Posterior vena cava (tissue), 2 donors: ENCODE measurements at places on chromosomes 16 and 17. TPM values are rescaled to one million over a fixed set of nuclear protein-coding genes. Genes with fewer than 3 reads are reported as not detected.

NXN gene
- total RNA-seq, result 46.3 TPM

ZBTB4 gene
- total RNA-seq, result 67.9 TPM

CORO6 gene
- total RNA-seq, result 31.6 TPM

EZH1 gene
- 53.5 TPM for total RNA-seq

CAPN15 gene
- total RNA-seq, result 23.3 TPM

HYDIN gene
- 3.5 TPM for total RNA-seq

CDR2L gene
- total RNA-seq, result 26.0 TPM

CYB561 gene
- 26.2 TPM for total RNA-seq

BIRC5 gene
- total RNA-seq, result 1.7 TPM

CX3CL1 gene
- total RNA-seq, result 36.2 TPM

NDUFAB1 gene
- total RNA-seq, result 61.0 TPM

CCDC102A gene
- total RNA-seq, result 18.3 TPM

CHST5 gene
- not detected for total RNA-seq

CCL22 gene
- 0.19 TPM for total RNA-seq

TBC1D3I gene
- total RNA-seq, result not detected

CCDC182 gene
- total RNA-seq, result not detected

- DNase-seq, result no peak
Measured at GRCh38 chr16:12942861-12943260, 41.5 kb downstream of the SHISA9 start.

DNA sequence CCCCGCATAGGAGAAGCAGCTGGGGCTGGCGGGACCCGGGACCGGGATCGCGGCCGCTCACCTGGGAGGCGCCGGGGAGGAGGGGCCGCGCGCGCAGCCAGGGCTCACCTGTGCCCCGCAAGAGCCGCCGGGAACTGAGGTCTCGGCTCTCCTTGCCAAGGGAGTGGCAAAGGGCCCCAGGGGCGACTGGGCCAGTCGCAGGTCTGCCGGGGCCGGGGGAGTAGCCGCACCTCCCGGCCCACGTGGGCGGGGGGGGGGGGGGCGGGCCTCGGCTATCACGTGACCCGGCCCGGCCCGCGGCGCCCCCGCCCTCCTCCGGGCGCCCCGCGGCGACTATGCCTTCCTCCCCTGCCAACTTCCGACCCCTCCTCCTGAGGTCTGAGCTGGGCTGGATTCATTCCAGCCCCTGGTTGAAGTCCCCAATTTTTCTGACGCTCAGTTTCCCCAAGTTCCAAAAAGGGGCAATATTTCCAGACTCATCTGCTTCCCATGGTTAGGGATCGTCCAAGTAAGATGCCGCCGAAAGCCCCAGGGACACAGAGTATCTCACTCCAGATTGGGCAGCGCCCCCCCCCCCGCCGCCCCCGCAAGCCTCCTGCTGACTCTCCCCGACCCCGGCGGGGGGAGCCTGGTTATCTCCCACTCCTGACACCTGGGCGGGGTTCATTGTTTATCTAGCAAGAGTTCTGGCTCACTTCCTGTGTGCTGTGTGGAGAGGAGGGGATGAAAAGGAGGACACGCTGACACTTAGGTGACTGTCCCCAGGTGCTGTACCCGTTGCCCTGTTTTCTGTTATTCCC is at the start of gene TMC6:
TMC6 (minus strand) TSS at position 205 of the 800 bp plus-strand sequence. CDS start 1,923 bp downstream, outside the sequence.
- no peak for DNase-seq

- no peak for DNase-seq
Measured at GRCh38 chr17:61283043-61283442, 116.6 kb upstream of the TBX2 start.

DNA sequence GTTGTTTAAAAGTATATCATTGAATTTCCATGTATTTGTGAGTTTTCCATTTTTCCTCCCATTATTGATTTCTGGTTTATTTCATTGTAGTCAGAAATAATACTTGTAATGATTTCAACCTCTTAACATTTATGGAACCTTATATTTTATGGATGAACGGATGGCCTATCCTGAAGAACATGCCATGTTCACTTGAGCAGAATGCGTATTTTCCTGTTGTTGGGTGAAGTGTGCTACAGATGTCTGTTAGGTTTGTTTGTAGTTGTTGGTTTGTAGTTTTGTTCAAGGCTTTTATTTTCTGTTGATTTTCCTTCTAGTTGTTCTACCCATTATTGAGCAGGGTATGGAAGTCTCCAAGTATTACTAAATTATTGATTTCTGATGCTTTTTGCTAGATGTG is 107.2 kb upstream of the NACA2 start:
- DNase-seq, result no peak

DNA sequence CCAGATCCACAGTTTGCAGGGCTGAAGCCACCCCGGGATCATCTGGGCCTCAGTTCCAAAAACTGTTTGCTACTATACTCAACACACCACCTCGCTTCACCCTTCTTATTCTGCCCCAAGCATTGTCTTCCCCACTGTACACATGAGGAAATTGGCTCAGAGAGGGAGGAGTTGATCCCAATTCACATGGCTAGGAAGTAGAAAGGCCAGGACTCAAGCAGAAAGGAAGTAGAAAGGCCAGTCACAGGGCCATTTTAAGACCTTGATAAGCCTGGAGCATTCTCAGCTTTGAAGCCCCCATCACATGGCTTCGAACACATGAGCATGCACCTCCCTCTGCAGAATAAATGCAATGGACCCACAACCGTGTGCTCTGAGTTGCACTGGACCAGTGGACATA is 7.7 kb upstream of the PRSS22 start:
- DNase-seq, result peak; percentile 20

- no peak for DNase-seq
Measured at GRCh38 chr17:71232801-71233559, 887.8 kb upstream of the SOX9 start.

DNA sequence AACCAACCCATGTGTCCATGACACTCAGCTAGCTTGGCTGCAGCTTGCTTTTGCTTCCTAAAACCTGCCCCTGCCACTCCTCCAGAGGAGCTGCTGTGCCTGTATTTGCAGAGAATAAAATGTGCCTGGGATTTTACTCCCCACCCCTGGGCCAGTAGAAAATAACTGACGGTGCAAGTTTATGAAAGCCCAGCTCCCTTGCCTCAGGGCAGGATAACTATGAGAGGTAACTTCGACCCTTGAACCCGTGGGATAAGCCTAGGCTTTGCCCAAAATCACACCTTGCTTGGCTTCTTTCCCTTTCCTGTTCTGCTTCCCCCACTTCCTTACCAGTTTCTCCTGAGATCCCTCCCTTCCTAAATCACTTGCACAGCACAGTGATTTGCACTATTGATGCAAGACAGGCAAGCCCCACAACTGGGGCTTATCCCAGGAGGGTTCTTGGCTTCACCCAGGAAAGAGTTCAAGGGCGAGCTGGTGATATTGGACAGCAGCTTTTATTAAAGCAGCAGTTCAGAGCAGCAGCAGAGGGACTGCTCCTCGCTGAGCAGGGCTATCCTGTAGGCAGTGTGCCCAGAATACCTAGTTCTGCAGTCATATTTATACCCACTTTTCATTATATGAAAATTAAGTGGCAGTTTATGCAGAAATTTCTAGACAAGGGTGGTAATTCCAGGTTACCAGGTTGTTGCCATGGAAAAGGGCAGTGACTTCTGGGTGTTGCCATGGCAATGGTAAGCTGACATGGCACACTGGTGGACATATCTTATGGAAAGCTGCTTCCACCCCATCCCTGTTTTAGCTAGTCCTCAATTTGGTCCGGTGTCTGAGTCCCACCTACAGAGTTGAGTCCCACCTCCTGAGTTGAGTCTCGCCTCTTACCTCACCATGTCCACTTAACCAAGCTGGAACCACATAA is 6.3 kb upstream of the ERCC4 start:
- no peak for DNase-seq

DNA sequence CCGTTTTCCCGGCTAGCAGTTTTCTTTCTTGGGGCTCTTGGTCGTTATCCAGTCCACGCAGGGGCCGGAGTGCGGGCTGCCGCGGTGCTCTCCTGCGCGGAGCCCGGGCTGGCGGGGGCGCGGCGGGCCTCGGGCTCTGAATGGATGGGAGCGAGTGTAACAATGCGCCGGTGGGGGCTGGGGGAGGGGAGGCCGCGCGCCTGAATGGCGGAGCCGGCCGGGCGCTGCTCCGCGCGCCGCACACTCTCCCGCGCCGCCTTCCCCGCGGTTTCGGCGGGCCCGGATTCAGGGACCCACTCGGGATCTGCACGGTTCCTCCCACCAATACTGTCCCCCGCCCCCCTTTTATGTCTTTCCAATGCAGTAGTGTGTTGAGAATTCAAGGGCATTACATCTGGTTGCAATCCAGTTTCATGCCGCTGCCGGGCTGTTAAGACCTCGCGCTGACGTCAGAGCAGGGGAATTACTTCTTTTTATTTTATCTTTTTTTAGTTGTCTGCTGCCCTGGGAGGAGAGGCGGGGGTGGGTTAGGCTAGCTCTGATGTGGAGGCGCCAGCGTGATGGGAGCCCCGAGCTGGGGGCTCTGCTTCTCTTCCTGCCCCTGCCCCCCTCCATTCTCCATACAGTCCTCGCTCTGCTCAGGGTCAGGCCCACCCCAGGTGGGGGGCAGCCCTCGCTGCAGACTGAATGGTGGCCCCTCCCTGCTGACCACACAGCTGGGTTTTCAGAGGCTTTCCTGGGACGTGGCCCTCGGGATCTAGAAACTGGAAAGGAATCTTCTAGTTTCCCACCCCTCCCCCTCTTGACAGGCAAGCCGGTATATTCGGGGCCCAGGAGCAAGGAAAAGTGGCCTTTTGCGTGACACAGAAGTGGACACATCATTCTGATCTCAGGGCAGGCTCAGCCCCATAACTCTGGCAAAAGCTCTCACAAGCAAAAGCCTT is 1.8 kb downstream of the RAI1 start:
- peak; percentile 89 for DNase-seq

DNA sequence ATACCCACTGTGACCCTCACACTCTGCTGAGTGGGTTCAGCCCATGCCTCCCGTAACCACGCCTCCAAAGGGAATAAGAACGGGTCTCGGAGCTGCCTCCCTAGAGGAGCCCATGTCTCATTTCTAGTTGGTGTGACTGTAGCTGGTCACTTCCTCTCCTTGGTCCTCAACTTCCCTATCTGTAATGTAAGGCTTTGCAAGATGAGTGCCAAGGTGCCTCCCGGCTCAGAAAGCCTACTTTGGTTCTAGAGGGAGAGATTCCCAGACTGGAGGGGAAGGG is 20.8 kb downstream of the C16orf74 start:
- DNase-seq, result no peak

DNA sequence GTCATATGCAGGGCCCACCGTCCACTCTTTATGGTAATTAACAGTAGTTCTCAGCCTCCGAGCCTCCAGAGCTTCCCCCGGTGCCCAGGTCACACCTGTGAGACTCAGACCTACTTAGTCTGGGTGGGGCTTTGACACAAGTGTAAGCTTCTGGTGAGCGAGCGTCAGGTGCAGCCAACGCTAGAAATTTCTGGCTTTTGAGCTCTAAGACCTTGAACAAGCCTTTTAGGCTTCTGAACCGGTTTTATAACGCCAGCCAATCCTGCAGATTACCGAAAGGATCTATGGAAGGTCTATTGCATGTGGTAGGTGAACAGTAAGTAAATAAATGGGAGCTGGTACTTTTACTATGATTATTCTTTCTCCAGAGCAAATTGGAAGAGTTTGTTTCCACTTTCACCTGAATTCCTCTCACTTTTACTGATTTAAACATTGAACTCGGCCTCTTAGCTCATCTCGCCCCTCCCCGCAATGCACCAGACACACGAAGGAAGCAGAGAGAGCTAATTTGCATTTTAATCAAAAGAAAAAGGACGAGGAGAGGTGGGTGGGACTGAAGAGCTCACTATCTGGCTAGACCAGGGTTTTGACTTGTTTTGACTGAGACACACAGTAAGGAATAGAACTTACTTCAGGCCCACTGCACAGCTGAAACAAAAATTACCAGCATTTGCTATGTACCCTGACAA is 47.1 kb downstream of the ABAT start:
- DNase-seq, result no peak

- DNase-seq, result no peak
Measured at GRCh38 chr16:66335704-66336329, 30.7 kb upstream of the CDH5 start.

- no peak for DNase-seq
Measured at GRCh38 chr17:6660805-6661463, 9.4 kb downstream of the C17orf100 start.

GRCh38 chr16:27852681-27853080 is 210.8 kb downstream of the GSG1L start:
- DNase-seq, result no peak

DNA sequence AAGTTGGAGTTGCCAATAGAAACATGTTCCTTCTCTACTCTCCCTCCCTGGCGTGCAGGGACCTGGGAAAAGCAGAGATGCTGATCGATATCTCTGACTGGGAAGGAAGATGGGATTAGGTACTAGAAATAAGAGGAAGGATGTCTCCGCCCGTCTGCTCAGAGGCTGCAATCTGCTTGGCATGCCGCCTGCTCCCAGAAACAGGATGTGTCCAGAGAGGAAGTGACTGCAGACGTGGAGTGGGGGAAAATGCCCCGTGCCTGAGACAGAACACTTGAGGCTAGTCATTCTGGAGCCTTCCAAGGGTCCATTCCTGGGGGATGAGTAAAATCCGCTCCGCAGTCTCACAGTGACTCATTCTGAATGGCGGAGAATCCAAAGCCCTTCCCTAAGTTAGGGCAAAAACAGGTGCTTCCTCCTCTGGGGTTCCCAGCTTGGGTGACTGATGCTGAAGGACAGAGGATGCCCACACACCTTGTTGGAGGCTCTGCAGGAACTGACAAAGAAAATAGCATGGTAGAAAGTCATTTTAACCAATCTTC is 45.0 kb upstream of the SMURF2 start:
- DNase-seq, result peak; percentile 98

DNA sequence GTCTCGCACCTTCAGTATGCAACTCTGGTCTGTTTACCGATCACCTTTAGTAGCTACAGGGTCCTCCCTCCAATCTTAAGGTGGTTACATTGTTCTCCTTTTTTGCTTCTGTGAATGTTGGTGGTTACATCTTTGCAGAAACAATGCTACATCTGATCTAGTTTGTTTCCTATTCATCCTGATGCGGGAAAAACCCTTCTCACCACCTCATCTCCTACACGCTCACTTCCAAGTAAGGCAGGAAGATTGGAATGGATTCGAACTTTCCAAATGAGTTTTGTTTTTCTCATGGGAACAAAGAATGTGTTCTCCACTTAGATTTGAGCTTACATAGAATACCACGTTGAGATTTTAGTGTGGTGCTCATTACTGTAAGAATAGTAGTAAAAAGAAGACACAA is 14.5 kb downstream of the ZC3H18 start:
- DNase-seq, result no peak

- DNase-seq, result no peak
Measured at GRCh38 chr17:76657505-76658241, 14.1 kb upstream of the ST6GALNAC1 start.

DNA sequence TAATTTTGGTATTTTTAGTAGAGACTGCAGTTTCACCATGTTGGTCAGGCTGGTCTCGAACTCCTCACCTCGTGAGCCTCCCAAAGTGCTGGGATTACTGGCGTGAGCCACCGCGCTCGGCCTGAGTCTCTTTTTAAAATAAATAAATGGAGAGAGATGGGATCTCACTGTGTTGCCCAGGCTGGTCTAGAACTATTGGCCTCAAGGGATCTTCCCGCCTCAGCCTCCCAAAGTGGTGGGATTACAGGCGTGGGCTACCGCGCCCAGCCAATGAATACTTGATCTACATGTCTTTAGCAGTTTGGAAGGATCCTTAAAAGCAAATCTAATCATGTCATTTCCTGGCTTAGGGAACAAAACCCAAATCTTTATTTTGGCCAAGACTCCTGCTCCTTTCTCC is 1.2 kb downstream of the DHODH start:
- no peak for DNase-seq
